ENCODE measurements at places on chromosomes 1 and 21.
A peak's percentile ranks its signal among the peaks of the same experiment; 100 is the strongest.

- no peak for DNase-seq
These were observed 143.7 kb downstream of the PCNX2 start for GRCh38 chr1:233151861-233152260.

- DNase-seq: no peak
These were observed 59.7 kb upstream of the DPYD start for GRCh38 chr1:97980530-97980929.

DNA sequence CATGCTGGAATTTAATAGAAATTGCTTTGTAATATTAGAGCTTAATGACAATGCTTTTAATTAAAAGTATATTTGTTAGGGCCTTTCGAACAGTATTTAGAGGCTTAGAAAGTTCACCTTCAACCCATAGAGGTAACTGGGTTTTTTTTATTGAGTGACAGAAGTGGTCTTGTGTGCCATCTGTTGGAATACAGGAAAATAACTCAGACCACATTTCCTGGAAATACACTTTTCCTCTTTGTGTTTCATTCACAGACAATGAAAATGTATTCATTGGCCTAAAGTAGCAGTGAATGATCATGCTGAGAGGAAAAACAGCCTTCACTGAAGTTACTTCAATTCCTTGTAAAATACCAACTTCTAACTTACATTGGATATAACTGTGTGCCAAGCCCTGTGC, 83.6 kb upstream of the L1TD1 start:
- DNase-seq: no peak

DNA sequence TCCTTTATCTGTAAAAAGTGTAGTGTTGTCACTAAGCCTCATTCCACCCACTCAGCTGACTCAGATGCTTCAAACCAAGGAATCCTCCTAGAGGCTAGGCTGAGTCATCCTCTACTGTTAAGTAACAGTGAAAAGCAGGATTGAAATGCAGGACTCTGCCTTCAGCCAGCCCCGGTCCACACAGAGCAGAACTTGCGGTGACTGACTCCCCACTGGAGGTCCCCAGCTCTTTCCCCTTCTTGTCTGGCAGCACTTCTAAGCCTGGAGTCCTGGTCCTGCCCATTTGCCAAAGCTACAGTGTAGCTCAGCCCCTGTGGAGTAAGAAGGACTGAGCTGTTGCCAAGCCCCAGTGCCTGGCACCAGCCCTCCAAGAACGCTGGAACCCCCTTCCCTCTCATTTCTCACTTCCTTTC, 1.7 kb downstream of the RAB7B start:
- peak; percentile 94 for DNase-seq

- no peak for DNase-seq
These were observed 32.9 kb downstream of the RABIF start for GRCh38 chr1:202856014-202856413.

GRCh38 chr1:6421266-6421665, 1.5 kb upstream of the HES2 start:
- DNase-seq: no peak

DNA sequence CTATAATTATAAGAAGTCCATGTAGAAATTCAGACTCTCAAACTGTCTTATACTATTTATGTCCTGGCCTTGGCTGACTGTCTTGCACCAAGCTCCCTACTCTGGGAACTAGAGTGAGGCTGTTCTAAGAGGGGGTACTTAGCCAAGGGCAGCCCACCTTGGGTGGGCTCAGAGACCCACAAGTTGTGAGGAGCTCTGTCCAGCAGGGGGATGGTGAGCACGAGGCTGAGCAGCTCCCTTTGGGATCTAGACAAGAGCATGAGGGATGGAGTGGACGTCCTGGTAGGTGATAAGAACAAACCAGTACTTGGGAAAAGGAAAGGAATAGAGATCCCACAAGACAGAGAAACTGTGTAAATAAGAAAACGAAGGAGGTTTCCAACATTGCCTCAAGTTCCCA, 127.1 kb upstream of the SLC44A3 start:
- no peak for DNase-seq

DNA sequence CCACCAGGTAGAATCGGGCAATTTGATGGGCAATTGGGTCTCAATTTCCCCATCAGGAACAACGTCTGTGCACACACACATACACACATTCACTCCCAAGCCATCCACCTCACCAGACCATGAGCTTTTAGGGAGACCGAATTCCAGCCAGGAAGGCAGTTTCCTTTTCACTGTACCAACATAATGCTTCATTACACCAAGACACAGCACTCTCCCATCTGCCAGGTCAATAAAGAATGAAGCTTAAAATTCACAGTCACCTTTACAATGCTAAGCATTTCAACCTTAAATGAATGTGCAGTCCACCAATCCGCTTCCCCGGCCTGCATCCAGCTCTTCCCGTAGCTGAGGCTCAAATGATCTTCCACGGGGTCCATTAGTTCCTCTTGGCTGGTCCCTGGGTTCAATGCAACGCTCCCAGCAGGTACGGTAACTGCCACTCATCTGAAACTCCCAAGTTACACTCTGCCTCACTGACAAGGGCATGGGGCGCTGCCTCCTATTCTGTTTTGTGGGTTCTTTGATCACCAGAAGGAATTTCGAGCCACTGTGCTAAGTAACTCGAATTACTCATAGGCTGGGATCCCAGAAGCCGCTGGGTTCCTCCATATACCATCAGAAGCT, 105.0 kb downstream of the SIM2 start:
- no peak for DNase-seq

DNA sequence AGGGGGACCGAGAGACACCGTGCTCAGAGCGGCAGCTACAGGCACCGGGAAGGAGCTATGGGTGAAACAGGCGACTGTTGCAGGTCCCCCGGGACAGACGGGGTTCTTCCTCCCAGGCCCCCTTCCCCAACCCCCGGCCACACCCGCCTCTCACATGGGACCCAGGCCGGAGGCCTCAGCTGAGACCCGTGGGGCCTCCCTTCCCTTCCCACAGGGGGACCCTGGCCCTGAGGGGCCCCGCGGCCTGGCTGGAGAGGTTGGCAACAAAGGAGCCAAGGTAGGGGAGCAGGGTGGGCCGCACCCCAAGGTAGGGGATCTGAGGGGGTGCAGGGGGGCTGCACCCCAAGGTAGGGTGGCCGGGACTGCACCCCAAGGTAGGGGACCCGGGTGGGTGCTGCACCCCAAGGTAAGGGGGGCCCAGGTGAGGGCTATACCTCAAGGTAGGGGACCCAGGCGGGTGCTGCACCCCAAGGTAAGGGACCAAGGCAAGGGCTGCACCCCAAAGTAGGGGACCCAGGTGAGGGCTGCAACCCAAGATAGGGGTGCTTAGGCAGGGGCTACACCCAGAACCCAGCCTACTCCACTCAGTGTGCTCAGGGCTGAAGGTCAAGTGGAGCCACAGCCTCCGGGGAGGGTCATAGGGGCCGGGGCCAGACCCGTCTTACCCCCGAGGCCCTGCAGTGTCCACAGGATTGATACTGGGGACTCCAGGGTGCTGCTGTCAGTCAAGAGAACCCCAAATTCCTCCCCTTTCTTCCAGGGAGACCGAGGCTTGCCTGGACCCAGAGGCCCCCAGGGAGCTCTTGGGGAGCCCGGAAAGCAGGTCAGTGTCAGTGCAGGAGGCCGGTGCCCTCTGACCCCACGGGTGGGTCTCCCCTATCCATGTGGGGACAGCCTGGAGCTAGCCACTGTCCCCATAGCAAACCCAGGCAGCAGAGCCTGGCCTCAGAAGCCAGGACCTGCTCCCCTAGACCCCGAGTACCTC, 22.7 kb downstream of the COL6A2 start:
- DNase-seq: no peak

DNA sequence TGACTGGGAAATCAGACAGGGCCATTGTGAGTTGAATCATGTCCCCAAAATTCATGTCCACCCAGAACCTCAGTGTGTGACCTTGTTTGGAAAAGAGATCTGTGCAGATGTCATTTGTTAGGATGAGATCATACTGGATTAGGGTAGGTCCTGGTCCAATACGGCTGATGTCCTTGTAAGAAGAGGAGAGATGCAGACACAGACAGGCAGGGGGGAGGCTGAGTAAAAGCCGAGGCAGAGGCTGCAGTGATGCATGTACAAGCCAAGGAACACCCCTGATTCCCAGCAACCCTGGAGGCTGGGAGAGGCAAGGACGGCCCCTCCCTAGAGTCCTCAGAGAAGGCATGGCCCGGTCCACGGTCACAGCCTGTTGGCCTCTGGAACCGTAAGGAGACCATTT, 15.9 kb upstream of the NPPB start:
- no peak for DNase-seq

DNA sequence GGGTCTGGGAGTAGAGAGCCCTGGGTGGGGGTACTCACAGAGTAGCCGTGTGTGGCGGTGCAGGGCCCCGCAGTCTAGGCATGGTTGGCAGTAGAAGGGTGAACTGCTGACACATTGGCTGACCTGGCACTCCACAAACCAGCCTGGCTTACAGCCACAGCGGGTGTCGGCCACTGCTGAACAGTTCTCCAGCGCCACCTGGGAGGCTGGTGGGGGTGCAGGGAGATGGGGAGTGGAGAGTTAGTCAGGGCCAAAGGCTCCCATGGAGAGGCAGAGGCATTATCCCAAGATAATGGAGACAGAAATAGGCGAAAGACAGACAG, 1.5 kb downstream of the TNFRSF25 start:
- DNase-seq: no peak

GRCh38 chr1:231605149-231606100, 21.2 kb upstream of the DISC1 start:
- DNase-seq: no peak

- no peak for DNase-seq
These were observed 87.5 kb downstream of the FAM78B start for GRCh38 chr1:166079276-166079675.

DNA sequence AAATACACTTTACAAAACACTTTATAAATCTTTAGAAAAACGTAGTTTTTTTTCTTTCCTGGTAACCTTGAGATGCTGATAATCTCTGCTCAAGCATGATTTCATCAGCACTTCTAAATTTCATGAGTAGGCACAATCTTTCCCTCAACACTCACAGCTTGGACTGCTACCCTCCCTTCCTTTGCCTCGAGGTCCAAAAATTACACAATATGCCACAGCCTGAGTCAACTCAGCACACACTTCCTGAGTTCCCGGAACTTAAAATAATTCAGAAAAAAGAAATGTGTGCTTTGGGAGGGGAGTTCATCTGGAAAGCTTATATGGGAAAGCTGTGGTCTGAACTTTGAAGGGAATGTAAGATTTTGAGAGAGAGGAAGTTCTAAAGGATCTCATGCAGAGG, 5.9 kb downstream of the CLCA2 start:
- DNase-seq: peak; percentile 97

DNA sequence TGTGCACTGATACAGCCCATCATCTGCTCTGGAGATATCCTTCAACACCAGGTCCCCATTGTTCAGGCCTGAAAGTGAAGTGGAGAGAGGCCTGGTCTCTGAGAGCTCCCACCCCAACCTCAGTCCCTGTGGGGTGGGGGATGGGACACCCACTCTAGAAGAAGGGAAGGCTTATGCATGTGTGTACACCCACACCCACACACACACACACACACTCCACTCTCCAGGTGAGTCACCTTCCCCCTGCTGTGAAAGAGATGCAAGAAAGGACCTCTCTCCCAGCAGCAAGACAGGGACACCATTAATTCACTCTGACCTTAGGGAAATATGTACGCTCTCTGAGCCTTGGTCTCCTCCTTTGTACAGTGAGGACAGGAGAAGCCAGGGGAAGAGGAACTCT, 5.9 kb downstream of the VSIG8 start:
- DNase-seq: no peak

Data from fibroblast of skin of right quadriceps (primary cell).